ENCODE measurements at places on chromosomes 5 and 9. TPM values are rescaled to one million over a fixed set of nuclear protein-coding genes. Genes with fewer than 3 reads are reported as not detected.

The QRFP gene
- not detected for total RNA-seq

The KCNN2 gene
- total RNA-seq: 1.3 TPM

The CYLC2 gene
- not detected for total RNA-seq

The SCGB3A2 gene
- not detected for total RNA-seq

DNA sequence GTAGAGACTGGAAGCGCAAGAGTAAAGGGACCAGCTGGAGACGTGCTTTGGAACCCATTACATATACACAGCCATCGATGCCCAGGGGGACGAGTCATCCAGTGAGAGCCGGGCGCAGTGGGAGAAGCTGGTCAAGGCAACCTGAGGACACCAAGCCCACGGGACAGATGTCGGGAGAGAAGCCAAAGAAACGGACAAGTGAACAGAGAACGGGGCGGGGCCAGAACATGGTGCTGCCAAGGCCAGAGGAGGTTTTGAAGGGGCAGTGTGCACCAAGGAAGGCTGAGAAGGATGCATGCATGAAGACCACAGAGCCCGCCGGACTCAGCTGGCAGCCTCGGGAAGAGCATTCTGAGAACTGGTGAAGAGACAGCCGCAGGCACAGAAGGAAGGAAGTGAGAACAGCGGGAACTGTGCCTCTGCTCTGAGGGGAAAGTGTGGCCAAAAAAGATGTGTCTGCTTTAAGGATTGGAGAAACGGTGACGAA lies 20.3 kb downstream of the CAMSAP1 start:
- no peak for DNase-seq

Measured in endothelial cell of umbilical vein (primary cell).